ENCODE measurements at places on chromosomes 11 and 22.

- no peak for DNase-seq
Observed at GRCh38 chr11:7520981-7521487, 7.2 kb downstream of the PPFIBP2 start.

- no peak for DNase-seq
Observed at GRCh38 chr11:26929806-26930517, 64.0 kb upstream of the FIBIN start.

DNA sequence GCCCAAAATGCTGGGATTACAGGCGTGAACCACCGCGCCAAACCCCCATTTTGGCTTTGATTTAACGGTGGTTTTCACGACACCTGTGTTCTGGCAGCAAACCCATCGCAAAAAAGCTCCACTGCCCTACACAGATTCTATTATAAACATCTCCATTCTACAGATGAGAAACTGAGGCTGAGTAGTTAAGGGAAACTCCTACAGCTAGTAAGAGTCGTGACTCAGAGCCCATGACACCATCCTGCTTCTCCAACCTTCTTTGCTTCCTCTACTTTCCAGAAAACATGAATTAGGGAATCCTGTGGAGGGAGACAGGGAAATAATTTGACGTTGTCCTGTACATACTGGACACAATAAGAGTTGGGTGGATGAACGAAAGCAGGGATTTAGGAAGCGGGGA is 429 bp upstream of the SNX15 start:
- DNase-seq, result no peak

- DNase-seq, result peak; percentile 19
Observed at GRCh38 chr11:2655834-2656622, 43.8 kb downstream of the KCNQ1OT1 start.

DNA sequence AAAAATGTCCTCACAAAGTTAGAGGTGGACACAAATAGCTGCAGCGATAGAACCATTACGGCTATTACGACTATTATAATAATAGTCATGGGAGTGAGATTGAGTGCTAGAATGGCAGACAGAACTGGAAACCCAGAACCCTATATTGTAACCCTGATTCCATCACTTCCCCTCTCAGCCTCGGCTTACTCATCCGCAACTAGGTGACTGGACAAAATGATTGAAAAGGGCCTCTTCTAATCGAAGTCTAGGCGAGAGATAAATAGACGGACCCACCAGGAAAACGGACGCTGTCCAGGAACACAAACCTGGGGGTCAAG is 629 bp downstream of the PSMA1 start:
- no peak for DNase-seq

DNA sequence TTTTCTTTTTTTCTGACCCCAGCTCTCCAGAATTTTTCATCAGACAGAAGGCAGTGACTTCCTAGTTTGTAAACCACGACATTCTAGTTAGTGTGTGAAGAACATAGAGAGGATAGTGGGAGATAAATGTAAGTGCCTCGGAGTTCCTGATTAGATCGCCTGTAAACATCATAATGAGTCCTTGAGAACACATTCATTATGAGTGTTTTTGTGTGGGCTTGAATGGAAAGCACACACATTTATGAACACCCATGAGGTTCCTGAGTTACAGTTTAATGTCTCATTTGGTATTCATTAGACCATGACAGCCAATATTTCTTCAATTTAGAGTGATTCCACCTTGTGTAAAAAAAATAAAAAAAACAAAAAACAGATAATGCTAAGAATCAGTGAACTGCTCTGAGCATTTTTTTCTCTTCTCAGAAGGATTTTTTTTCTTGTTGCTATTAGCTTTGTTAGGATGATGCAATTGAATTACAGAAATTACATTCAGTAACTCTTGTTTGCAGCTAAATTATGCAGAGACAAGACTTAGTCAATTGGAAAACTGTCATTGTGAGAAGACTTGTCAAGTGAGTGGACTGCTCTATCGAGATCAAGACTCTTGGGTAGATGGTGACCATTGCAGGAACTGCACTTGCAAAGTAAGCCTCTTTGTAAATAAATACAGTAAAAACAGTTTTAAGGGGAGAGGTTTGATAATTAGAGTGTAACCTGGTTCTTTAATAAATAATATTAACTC is 257.6 kb downstream of the NELL1 start:
- no peak for DNase-seq

DNA sequence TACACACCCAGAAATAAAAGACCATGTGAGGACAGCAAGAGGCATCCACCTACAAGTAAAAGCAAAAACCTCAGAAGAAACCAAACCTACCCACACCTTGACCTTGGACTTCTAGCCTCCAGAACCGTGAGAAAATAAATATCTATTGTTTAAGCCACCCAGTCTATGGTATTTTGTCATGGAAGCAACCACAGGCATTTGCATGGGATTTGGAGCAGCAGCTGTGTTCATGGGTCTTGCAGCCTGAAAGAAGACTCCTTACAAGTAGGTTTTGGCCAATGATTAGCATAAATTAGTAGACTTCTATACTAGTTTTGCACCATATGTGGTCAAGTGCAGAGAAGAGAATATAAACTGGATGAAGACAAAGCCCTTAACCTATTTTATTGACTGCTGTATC is 27.9 kb downstream of the FSHB start:
- no peak for DNase-seq

DNA sequence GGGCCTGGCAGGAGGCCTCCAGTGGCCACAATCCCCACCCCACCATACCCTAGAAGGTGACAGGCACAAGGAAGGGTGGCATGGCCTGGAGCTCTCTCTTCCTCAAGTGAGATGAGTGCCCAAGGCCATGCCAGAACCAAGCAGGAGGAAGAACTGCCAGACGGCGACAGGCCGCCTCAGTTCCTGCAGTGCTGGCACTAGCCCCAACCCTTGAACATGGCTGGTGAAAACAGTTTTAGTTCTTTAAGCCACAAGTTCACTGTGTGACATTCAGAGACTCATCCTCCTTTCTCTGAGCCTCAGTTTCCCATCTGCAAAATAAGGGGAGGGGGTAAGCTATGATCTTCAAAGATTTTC is 9.8 kb downstream of the CHRDL2 start:
- DNase-seq, result no peak

- peak; percentile 31 for DNase-seq
Observed at GRCh38 chr11:4134806-4135205, 40.2 kb downstream of the RRM1 start.

DNA sequence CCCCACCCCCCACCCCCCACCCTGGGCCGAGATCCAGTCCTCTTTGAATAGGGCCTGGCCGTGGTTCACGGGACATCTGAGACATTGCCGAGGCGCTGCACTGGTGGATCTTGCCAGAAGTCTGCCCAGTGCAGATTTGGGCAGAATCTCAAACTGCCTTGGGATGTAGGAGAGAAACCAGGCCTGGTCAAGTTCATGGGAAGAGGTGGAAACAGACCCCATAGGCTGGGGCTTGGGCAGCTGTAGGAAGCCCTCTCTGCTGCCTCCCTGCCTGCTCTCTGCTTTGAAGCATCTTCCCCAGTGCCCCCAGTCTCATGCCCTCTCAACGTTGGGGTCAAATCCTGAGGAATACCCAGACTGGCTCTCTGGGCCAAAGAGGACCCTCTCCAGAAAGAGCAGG is 16.0 kb upstream of the PPP6R3 start:
- no peak for DNase-seq

DNA sequence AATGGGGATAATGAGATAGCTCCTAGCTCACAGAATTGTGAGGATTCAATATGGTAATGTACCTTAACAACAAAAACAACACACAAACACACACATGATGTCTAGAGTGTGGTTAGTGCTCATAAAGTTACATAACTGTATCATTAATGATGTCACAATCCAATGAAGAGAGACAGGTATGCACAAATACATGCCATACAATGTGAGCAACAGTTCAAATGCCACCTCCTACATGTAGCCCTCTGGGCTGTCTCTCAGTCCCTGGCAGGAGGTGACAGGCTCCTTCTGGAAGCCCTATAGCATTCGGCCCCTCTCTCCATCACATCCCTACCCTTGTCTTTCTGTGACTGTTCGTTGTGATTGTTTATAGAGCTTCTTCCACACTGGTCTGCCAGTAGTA is 8.3 kb upstream of the MICALL1 start:
- no peak for DNase-seq

GRCh38 chr22:49266561-49267519 is 560.8 kb downstream of the BRD1 start:
- no peak for DNase-seq

GRCh38 chr11:63621071-63621470 is 6.8 kb upstream of the PLAAT3 start:
- DNase-seq, result no peak

DNA sequence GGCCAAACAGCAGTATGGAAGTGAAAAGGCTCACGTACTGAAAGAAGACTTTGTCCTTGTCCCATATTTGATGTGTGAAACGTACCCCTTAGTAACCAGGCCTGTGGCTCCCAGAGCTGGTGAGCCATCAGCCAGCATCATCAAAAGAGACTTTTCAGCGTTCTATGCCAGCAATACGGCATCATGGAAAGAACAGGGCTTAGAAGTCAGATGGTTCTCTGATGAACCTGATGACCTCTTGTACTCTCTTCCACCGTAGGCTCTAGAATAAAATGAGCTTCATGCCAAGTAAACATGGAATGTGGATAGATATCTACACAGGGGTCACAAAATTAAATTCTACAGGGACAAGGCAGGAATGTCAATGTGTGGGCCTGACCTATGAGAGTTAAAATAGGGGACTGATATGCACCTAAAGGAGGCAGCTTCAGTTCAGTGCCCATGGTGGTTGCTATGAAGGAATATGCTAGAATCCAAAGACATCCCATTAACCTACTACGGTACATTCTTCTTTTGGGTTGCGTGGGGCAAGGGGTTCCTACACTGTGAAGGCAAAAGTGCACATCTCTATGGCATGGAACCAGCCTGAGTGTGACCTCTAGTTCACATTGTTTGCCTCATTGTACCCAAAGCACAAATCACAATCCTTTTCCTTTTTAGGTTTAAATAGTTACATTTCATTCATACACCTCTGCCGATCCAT is 130.6 kb downstream of the ETS1 start:
- DNase-seq, result no peak

DNA sequence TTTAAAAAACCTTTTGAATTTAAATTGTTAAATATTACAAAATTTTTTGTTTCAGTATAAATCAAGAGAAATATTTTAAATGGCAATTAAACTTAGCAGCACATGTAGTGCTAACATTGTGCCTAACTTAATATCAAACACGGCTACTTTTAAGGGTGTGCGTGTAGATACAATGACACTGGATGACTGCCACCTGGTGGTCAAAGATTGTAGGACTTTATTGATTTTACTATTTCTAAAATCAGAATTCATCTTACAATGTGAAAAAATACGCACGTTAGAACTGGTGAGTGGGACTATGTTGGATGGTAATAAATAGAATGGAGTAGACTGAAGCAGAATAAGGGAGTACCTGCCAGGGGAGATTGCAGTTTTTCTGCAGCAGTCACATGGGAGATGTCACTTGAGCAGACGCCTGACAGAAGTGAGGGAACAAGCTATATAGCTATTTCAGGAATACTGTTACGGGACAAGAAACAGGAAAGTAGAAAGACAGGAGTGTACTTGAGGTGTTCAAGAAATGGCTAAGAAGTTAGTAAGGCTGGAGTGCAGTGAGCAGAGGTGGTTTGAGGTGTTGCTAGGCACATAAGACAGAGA is 52.9 kb downstream of the UVRAG start:
- no peak for DNase-seq

DNA sequence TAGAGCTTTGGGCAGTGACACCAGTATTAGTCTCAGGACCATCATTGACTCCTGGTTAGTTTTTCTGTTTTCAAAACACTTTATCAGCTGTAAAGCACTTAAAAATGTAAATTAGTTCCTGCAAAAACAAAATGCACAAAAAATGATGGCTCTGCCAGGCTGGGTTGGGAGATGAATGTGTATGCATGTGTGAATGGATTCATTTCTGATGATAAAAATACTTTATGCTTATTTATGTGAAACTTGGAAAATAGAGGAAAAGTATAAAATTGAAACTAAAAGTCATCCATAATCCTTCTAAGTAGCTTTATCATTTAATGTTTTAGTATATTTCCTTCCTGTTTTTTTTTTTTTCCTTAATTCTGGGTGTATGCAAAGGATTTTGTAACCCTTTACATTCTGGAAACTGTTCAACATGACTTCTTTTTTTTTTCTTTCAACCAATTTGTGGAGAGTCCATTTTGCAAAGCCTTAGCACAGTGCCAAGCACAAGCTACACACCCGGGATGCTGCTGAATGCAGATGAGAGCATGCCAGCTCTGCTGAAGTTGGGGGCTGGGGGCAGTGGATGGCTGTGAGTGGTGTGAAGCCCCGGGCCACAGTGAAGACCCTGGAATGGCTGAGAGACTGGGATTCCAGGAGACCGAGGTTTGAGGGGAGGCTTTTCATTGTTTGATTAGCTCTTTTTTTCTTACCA is 37.6 kb downstream of the PTPRJ start:
- no peak for DNase-seq

GRCh38 chr11:96235751-96236150 is 107.2 kb downstream of the MAML2 start:
- DNase-seq, result no peak

DNA sequence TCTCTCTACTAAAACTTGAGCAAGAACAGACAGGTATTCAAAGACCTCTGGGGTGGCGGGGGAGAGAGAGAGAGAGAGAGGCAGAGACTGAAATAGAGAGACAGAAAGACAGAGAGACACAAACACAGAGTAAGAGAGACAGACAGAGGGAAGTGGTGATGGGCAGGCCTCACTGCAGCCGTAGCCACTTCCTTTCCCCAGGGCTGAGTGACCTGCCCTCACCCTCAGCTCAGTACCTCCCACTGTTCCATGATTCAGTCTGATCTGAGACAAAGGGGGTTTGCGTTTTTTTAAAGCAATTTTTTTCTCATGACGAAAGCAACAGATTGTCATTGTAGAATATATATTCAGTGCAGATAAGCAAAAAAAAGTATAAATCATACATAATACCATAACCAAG is 607.9 kb upstream of the B3GAT1 start:
- DNase-seq, result no peak

- DNase-seq, result no peak
Observed at GRCh38 chr11:38330578-38330977, 1732.5 kb upstream of the RAG2 start.

- DNase-seq, result no peak
Observed at GRCh38 chr11:91421641-91422040, 803.0 kb upstream of the FAT3 start.

DNA sequence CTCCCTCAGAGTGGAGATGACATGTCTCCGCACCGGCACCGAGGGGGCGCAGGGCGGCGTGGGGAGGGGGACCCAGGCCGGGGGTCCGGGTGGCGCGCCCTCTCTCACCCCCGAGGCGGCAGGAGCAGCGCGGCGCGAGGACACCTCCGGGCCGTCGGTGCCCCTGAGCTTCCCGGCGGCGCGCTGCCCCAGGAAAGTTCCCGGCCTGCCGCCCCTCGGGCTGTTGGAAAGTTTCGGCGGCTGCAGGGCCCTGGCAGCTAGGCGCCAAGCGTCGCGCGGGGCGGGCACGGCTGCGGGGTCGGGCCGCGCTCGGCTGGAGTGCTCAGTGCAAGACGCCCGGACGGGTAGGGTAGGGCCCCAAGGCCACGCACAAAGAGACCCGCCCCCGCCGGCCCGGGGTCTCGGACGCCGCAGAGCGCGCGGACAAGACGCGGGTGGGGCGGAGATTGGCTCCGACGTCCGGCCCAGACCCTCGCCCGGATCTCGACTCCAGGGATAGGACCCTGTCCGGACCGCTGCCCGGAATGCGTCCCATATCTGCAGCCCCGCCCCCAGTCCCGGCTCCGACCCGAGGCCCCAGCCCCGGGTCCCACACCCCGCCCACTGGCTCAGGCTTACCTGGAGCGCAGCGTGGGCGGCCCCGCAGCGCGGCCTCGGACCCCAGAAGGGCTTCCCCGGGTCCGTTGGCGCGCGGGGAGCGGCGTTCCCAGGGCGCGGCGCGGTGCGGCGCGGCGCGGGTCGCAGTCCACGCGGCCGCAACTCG is 471 bp downstream of the ARVCF start:
- DNase-seq, result no peak

GRCh38 chr22:42303396-42304323 is 33.2 kb upstream of the TCF20 start:
- DNase-seq, result no peak

Measured in non-pigmented ciliary epithelial cell (primary cell).